Neural progenitor cell (in vitro differentiated cells): ENCODE measurements at places on chromosomes 1 and 21. TPM values are rescaled to one million over a fixed set of nuclear protein-coding genes. Genes with fewer than 3 reads are reported as not detected.

KRTAP7-1 gene
- not detected in 2 replicates for total RNA-seq

FCRL5 gene
- not detected in 2 replicates for total RNA-seq

DNA sequence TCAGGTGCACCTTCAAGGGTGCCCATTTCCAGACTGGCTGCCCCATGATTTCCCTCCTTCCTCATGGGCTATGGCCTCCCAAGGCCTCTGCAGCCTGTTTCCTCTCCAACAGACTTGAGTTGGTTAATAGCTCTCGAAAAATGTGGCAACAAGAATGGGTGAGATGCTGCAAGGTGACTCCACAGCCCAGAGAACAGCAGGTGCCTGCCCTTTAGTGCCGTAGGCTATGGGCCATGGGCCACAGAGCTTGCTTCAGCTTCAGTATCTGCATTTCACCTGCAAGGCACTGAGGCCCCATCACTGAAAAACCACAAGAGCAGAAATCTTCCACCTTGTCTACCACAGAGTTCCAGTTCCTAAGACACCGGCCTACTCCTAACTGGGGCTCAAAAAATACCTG, 122.0 kb downstream of the ETS2 start:
- DNase-seq = no peak

DNA sequence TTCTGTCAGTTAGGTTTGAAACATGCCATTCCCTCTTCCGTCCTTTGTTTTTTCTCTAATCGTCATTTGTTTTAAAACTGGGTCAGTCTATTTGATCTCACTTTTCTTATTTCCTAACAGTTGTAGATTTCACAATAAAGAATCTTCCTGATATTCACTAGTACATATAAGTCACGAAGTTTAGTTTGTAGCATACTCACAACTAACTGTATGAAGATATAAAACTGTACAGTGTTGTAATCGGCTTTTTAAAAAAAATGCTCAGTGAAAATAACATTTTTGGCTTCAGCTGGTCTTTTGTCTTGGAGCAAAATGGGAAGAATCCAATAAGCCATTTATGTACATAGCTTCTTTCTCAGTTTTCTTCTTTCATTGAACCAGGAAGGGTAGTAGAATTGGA, 78.3 kb downstream of the NCAM2 start:
- no peak for DNase-seq

GRCh38 chr1:41322101-41322661, 39.1 kb upstream of the FOXO6 start:
- DNase-seq = no peak

RAB42 gene
- total RNA-seq = 2.2 and 4.2 TPM in 2 replicates

DNA sequence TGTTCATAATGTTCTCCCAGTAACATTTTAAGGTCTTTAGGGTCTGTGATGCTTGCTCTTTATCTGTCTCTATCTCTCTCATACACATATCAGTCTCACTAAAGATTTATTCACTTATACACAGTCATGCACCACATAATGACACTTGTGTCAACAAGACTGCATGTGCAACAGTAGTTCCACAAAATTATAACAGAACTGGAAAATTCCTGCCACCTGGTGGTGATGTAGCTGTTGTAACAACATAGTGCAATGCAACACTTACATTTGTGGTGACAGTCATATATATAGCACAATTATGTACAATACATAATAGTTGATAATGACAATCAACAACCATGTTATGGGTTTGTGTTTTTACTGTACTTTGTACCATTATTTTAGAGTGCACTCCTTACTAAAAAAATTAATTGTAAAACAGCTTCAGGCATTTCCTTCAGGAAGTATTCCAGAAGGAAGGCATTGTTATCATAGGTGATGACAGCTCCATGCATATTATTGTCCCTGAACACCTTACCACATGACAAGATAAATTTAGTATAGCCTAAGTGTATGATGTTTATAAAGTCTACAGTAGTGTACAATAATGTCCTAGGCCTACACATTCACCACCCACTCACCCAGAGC, 8.1 kb downstream of the TDRD5 start:
- DNase-seq = peak; percentile 55

DNA sequence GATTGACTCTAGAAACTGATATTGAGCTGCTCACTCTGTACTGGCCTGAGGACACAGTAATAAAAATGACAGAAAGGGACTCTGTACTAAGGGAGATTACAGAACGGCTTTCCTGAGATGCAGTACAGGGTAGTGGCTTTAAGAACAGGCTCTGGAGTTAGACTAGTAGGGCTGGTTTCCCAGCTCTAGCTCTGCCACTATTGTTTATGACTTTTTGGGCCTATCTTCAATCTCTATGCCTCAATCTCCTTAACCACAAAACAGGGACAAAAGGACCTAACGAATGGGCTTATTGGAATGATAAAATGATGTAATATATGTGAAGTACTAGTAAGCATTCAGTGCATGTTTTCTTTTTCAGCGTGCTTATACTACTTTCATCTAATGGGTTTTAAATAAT, 1.4 kb downstream of the DEPDC1 start:
- no peak for DNase-seq

- peak; percentile 34 for DNase-seq
These were observed 428.4 kb downstream of the PTPRU start for GRCh38 chr1:29664711-29665110.

DNA sequence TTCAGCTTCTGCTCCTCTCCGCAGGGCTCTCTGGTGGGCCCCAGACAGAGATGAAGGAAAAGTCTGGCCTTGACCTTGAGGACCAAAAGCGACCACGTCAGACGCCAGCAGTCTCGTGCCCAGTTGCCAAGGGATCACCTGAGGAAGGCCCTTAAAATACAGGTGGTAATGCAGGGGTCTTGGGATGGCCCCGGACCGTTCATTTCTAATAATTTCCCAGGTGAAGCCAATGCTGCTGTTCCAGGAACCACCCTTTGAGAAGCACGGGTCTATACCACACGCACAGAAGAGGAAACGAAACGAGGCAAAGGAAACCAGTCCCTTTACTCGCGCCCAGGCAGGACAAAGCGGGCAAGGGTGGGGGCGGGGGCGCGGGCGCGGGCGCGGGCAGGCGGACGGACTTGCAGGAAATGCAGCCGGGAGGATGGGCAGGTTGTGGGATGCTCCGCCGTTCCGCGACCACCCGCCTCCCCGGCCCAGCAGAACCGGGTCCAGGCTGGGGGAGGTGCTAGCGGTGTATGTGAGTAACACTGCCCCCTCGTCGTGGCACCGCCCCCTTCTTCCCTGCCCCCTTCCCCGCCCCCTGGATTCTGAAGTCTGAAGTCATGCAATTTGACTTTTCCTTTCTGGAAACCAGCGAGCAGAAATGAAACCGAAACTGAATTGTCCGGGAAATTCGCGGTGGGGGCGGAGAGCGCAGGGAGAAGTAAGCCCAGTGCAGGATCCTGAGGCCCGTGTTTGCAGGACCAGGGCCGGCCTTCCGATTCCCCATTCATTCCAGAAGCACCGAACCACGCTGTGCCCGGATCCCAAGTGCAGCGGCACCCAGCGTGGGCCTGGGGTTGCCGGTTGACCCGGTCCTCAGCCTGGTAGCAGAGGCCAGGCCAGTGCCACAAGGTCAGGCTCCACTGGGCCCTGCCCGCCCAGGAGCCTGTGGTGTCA, 5.8 kb upstream of the MX1 start:
- peak; percentile 59 for DNase-seq

- DNase-seq = no peak
These were observed 93.3 kb upstream of the ADAMTS5 start for GRCh38 chr21:27060190-27060589.

GRCh38 chr1:27504588-27505419, 14.8 kb upstream of the WASF2 start:
- peak; percentile 77 for DNase-seq

- no peak for DNase-seq
These were observed 361.6 kb downstream of the FAM72C start for GRCh38 chr1:143610196-143610595.

DNA sequence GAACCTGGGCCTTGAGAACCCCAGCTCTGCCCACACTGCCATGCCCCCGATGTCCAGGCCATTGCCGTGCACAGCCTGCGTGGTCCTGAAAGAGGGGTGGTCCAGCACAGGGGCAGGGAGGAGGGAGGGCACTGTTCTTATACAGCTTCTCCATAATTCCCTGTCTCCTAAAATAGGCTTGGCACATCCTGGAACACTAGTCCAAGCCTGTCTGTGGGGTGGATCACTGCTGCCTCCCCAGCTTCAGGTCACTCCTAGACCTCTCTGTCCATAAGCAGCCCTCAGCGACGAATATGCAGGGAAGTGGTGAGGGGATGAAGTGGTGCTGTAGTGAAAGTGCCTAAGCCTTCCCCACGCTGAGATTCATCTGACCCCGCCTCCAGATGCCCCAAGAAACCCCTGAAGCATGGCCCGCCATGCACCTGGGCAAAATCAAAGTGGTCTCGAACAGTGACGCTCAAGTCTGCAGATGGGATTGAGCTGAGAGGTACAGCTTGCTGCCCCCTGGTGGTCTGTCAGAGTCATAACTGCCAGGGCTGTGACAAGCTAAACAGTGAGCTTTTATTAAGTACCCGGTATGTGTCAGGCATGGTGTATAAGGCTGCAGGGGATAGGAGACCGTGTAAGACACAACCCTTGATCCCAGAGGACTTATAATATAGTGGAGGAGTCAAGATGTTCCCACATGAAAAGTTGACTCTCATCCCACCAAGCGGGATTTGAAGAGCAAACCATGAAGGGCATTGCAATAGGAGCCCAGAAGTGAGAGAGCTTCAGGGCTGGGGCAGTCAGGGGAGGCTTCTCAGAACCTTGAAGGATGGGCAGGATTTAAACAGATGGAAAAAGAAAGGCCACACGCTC, 66.6 kb downstream of the FAM163A start:
- peak; percentile 87 for DNase-seq

DNA sequence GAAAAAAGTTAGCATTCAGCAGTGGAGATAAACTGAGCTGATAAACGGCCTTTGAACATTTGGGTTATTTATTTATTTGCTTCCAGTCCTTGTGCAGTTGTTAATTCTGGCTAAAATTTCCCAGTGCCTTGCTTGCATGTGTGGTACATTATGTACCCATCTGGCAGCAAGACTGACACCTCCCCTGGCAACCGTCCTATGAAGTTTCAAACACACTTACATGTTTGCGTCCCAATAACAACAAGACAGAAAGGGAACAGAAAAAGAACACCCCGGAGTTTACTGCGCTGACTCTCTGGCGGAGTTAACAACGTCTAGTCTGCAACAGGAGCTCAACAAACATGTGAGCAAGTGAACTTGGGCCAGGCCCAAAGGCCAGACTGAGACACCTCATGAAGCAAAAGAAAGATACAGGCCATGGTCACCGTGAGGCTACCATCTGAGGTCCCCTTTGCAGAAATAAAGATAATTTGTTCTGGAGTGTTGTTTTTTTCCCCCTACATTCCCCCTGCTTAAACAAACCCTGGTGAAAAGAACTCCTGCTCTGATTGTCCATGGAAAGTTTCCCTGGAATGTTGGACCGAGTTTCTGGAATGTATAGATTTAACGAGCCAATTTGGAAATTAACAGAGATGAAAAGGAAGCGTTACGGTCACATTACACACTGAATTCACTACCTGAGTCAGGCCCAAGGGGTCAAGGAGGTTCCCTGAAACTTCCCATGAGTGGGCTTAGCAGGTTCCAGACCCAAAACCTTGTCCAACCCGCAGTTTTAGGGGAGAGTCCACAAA, 33.4 kb downstream of the TRABD2B start:
- DNase-seq = peak; percentile 16

FAM177B gene
- not detected in 2 replicates for total RNA-seq

SPAG17 gene
- 0.90 and 1.6 TPM in 2 replicates for total RNA-seq

DNA sequence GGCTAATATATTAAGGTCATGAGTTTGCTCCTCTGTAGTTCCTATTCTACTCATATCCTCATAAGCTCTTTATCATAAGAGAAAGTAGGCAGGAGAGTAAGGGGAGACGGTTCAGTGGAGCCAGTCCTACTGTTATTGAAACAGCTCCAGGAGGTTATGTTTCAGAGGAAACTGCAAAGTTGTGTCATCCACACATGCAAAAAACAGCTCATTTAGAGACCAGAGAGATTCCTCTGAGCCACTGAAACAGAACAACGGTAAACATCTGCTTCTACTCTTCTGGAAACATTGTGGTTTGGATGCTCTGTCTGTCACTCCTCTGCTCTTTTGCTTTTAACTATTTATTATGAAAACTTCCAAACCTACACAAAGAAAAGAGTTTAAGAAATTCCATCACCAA, 66.3 kb upstream of the PPP2R5A start:
- DNase-seq = no peak

- DNase-seq = peak; percentile 20
These were observed 2.5 kb downstream of the SMIM1 start for GRCh38 chr1:3774946-3775489.

GRCh38 chr1:241355311-241356010, 1.5 kb downstream of the RGS7 start:
- no peak for DNase-seq

- peak; percentile 82 for DNase-seq
These were observed 29.3 kb downstream of the SLC66A1 start for GRCh38 chr1:19341201-19342061.

CRP gene
- total RNA-seq = not detected in 2 replicates

- DNase-seq = peak; percentile 44
These were observed 10.5 kb downstream of the RO60 start for GRCh38 chr1:193069748-193070385.

DNA sequence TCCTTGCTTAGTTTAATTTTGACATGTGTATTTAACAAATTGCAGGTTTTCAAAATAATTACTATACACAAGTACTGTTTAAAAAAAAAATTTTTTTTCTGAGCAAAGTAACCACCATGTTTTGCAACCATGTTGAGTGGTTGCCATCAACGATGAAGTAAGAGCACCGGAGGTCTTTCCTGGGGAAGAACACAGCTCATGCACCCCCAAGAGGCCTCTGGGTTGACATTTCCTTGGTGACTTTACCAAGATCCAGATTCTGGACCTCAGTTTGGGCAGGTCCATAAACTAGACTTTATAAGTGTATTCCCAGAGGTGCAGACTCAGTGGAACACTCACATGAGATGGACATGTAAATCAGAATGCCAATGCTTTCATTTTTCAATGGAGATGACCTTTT, 36.8 kb upstream of the RALGPS2 start:
- DNase-seq = no peak

- no peak for DNase-seq
These were observed 51.1 kb downstream of the SLC16A1 start for GRCh38 chr1:112904831-112905261.

TTLL7 gene
- total RNA-seq = 20.2 and 37.9 TPM in 2 replicates

ANGPTL7 gene
- not detected in 2 replicates for total RNA-seq

TDRD5 gene
- 0.09 TPM in 2 replicates for total RNA-seq

DNA sequence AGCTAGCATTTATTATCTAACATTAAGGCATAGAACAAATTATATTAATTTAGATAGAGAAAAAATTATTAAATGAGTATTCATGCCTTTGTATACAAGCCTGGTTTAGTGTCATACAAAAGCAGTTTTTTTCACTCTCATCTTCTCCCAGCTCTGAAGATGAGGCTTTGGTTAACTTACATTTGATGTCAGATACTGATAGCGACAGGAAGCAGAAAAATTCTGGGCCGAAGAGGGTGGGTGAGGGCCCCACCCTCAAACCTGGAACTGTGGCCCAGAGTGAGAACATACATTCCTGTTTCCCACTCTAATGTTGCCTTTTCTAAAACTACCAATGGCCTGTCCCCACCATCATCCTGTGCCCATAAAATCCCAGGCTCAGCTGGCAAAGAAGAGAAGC, 15.0 kb downstream of the OR2T1 start:
- DNase-seq = no peak

- DNase-seq = peak; percentile 43
These were observed 22.2 kb upstream of the ABL2 start for GRCh38 chr1:179251675-179252074.

GRCh38 chr1:221289103-221289502, 409.9 kb downstream of the HLX start:
- DNase-seq = no peak

MROH7 gene
- total RNA-seq = 0.21 and 0.34 TPM in 2 replicates
